ENCODE measurements at places on chromosomes 4 and X.

GRCh38 chr4:150283689-150284088 is 205.4 kb downstream of the DCLK2 start:
- DNase-seq, result peak; percentile 94

- no peak for DNase-seq
These were observed 16.3 kb upstream of the ESX1 start for GRCh38 chrX:104270916-104271512.

DNA sequence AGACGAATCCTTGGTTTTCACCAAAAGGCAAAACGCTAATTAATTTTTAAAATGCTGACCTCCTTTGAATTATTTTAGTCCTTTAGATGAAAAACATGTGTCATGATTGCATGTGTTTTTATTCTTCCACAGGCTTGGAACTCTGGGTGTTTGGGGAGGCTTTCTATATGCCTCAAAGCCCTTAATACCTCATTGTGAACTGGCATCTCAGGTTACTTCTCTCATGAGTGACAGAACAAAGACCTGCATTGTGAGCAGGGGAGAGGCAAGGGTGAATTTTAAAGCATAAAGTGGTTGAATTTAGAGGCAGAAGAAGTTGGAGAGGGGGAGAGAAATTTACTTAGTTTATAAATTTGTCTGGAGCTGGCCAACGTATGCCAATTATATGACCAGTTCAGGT is 119.5 kb downstream of the ARSF start:
- no peak for DNase-seq

DNA sequence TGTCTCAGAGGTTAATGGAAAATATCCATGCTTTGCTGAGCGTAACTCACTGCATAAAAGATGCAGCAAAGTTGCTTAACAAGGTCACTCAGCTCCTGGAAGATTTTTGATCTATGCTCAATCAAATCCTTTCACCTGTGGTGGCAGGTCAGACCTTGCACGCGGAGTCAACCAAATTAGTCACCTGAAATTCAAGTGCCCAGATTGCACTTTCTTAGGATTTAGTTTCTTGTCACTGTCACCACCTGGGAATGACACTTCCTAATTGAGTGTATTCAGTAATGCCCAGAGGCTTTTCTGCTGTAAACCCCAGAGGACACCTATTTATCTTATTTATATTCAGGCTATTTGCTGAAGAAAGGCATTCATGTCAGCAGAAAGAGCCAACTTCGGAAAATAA is 215.8 kb upstream of the SMIM31 start:
- DNase-seq, result no peak

DNA sequence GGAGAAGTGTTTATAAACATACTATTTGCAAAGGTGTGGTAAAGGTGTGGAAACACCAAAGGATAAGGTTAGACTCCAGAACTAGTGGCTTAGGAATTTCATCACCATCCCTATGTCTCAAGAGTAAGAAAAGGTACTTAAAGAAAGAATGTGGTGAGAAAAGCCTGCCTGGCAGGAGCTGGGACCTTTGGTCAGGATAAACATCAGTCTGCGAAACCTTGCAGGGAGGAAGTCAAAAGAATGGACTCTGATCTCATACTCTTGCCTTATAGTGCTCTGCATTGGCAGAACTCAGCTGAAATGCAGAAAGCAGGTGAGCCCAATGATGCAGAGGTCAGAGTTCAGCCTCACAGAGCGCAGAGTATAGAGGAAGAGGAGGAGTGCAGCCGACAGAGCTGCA is 97.2 kb upstream of the NR3C2 start:
- DNase-seq, result no peak

DNA sequence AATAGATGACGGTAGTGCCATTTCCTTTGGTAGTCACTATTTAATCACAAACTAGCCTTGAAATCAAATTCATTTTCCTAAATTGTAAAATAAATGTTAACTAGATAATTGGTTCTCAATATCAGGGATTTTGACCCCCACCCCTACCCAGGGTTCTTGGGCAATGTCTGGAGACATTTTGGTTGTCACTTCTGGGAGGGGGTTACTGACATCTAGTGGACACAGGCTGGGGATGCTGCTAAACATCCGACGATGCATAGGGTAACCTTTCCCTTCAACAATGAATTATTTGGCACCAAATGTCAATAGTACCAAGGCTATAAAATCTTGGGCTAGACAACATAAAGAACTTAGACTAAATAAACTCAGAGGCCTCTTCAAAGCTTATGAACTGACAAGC is 285.8 kb upstream of the TRPC5 start:
- no peak for DNase-seq

GRCh38 chr4:56737666-56738065 is 56.6 kb upstream of the HOPX start:
- no peak for DNase-seq

- peak; percentile 54 for DNase-seq
These were observed 8.1 kb upstream of the DCTD start for GRCh38 chr4:182925298-182925757.

GRCh38 chr4:98601708-98602107 is 56.7 kb downstream of the TSPAN5 start:
- no peak for DNase-seq

DNA sequence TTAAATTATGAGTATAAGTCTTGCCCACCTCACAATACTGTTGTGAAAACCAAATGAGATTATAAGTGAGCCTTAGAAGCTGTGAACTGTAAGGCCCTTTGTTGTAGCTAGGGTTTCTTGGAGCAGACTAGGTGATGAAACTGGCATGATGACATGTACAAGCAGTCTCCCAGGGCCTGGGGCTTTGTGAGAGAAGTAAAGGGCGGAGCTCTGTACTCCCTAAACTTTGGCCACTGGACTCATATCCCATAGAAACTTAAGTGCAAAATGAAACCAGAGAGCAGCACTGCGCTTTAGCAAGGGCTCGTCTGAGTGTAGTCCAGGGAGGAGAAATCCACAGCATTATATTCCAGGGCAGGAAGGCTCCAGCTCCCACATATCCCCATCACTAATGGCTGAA is 385.6 kb upstream of the FGF16 start:
- no peak for DNase-seq

DNA sequence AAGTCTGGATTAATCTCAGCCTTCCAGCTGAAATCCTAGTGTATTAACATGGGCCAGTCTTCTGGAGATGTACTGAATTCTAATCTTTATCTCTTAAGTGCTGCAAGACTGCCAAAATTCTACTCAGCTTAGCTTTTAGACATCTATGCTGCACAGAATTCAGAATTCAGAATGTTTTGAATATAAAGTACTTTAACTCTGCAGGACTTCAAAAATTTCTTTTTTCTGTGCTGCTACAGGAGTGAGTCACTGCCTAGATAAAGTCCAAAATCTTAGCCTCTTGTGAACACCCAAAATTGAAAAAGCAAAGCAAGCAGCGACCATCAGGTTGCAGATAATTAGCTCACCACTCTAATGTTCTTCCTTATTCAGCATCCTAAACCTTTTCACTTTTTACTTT is 1092.6 kb upstream of the PCDH10 start:
- DNase-seq, result no peak

GRCh38 chr4:27357283-27357682 is 496.6 kb downstream of the STIM2 start:
- DNase-seq, result no peak

- no peak for DNase-seq
These were observed 55.2 kb downstream of the MMRN1 start for GRCh38 chr4:89949782-89950387.

GRCh38 chr4:184287697-184288255 is 70.1 kb upstream of the ENPP6 start:
- peak; percentile 25 for DNase-seq

- DNase-seq, result no peak
These were observed 743 bp downstream of the NKAP start for GRCh38 chrX:119942831-119943184.

DNA sequence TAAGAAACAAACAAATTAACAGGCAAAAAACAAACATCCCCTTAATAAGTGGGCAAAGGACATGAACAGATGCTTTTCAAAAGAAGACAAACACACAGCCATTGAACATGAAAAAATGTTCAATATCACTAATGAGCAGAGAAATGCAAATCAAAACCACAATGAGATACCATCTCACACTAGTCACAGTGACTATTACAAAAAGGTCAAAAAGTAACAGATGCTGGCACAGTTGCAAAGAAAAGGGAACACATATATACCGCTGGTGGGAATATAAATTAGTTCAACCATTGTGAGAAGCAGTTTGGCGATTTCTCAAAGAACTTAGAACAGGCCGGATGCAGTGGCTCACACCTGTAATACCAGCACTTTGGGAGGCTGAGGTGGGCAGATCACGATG is 146.1 kb upstream of the NEIL3 start:
- DNase-seq, result no peak

DNA sequence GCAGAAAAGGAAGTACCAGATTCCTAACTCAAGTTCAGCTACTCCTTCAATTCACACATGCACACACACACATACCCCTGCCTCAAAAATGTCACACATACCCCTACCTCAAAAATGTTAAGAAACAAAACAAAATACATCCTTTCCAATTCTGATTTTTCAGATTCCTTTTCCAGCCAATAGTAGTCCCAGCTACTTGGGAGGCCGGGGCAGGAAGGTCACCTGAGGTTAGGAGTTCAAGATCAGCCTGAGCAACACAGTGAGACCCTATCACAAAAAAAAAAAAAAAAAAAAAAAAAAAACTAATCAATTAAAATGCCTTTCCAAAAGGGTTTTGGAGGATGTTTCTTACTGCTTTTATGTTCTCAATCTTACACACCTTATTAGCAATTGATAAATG is 138.0 kb downstream of the AFAP1 start:
- no peak for DNase-seq

GRCh38 chr4:56007154-56007553 is 58.4 kb downstream of the CEP135 start:
- DNase-seq, result no peak

Data from fibroblast of skin of left biceps (primary cell).